ENCODE measurements at places on chromosomes 3 and 15. TPM values are rescaled to one million over a fixed set of nuclear protein-coding genes. Genes with fewer than 3 reads are reported as not detected.

The ANKDD1A gene
- 8.9 TPM for total RNA-seq

- DNase-seq: no peak
- H3K27ac ChIP-seq: no peak overlapping the region
- no peaks in the 10 kb centered on the region for H3K4me1 ChIP-seq
These were observed 167.0 kb upstream of the UBE2E2 start for GRCh38 chr3:23035927-23036640.

GRCh38 chr3:177930771-177931170, 605.5 kb upstream of the KCNMB2 start:
- H3K4me1 ChIP-seq: peaks cover 3% of the 10 kb centered on the region
- H3K27me3 ChIP-seq: no peaks in the 10 kb centered on the region
- H3K4me3 ChIP-seq: no peak overlapping the region
- H3K36me3 ChIP-seq: no peaks in the 10 kb centered on the region
- no peak for DNase-seq

DNA sequence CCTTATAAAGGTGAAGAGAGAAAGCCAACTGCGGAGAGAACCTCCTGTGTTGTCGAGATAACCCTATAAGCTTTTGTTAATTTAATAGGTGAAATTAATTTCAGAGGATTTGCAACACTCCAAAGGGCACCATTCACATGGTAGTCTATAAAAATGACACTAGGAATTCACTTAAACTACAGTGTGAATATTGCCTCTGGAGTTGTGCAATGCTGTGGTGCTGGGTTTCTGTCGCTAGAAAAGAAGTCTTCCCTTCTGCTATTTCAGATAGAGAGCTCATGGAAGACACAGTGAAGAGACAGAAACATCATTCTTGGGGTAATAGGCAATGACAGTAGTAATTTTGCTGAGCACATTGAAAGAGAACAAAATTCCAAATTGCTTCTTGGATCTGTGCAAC, 28.8 kb upstream of the PROK2 start:
- peaks cover 5% of the 10 kb centered on the region for H3K27me3 ChIP-seq
- H3K4me1 ChIP-seq: no peaks in the 10 kb centered on the region
- no peak overlapping the region for H3K27ac ChIP-seq
- H3K4me3 ChIP-seq: no peak overlapping the region

GRCh38 chr15:31275331-31276262, 51.0 kb upstream of the KLF13 start:
- no peak for DNase-seq
- H3K27me3 ChIP-seq: no peaks in the 10 kb centered on the region
- H3K36me3 ChIP-seq: no peaks in the 10 kb centered on the region
- H3K4me3 ChIP-seq: no peak overlapping the region
- H3K27ac ChIP-seq: no peak overlapping the region

GRCh38 chr15:101505610-101506337, 16.3 kb upstream of the PCSK6 start:
- no peak for DNase-seq
- H3K4me1 ChIP-seq: peaks cover 12% of the 10 kb centered on the region
- H3K27me3 ChIP-seq: peaks cover 34% of the 10 kb centered on the region
- no peaks in the 10 kb centered on the region for H3K36me3 ChIP-seq
- no peak overlapping the region for H3K27ac ChIP-seq
- H3K4me3 ChIP-seq: no peak overlapping the region
